ENCODE measurements at places on chromosomes 4 and X. TPM values are rescaled to one million over a fixed set of nuclear protein-coding genes. Genes with fewer than 3 reads are reported as not detected.

- no peak for DNase-seq
Measured at GRCh38 chrX:11064851-11065600, 46.1 kb upstream of the HCCS start.

- DNase-seq = no peak
Measured at GRCh38 chr4:8306511-8307021, 37.0 kb downstream of the HTRA3 start.

Gene HERC6
- polyA plus RNA-seq = 1.8 TPM

Gene ABLIM2
- polyA plus RNA-seq = 9.1 TPM

Data from heart right ventricle (tissue), 16 donors.